ENCODE measurements at places on chromosomes 16 and 17.
A peak's percentile ranks its signal among the peaks of the same experiment; 100 is the strongest.

DNA sequence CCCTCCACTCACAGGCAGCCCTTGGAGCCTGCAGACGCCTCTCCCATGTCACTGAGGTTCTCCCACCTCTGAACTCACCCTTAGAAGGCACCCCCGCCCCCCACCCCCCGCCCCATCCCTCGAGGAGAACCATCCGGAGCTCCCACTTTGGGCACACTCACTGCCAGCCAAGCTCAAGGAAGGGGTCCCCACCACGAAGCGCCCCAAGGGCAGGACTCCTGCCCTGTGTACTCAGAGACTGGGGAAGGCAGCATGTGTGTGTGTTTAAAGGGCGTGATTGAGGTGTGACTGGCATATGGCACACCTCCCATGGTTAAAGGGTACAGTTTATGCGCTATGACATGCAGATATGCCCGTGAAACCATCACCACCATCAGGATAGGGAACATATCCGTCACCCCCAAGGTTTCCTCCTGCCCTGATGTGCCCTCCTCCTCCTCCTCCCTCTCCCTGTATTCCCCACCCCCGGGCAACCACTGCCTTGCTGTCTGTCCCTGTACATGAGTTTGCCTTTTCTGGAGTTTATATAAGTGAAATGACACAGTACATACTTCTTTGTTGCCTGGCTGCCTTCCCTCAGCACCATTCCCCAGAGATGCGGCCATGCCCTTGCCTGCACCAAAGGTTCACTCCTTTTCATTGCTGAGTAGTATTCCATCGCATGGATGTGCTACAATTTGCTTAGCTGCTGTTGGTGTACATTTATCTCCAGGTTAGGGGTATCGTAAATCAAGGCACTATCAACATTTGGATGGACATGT is 14.0 kb upstream of the RBFOX3 start:
- DNase-seq, result peak; percentile 6

DNA sequence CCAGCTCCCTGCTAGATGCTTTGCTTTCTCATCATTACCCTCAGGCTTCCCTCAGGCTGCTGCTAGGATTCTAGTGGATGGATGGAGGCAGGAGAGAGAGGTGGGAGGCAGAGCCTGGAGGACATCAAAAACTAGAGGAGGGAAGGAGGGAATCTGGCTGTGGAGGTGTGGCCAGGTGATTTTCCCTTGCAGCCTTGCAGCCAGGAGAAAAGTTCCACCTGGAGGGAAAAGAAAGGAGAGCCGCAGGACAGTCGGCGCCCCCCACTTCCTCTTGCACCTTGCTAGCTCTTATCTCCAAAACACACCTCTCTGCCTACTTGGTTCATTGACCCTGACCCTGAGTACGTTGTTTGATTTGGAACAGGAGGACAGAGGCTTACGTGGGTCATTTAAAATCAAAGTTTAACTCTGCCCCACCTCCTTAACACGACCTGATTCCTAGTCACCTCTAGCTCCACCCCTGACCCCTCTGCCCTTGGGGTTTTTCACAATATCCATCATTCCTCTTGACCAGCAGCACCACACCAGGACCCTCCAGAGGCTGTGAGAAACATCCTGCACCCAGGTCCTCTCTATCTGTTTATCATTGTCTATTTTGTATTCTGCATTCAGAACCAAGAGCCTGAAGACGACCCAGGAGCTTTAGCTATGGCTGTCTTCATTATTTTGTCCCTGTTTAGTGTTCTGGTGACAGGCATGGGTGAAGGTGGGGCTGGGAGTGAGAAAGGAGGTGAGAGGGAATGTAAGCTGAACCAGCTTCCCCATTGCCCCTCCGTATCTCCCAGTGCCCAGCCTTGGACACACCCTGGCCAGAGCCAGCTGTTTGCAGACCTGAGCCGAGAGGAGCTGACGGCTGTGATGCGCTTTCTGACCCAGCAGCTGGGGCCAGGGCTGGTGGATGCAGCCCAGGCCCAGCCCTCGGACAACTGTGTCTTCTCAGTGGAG is 15.9 kb downstream of the AOC3 start:
- DNase-seq, result no peak

- no peak for DNase-seq
Observed at GRCh38 chr16:77331802-77332586, 102.8 kb downstream of the ADAMTS18 start.

GRCh38 chr17:31646642-31647041 is 212.4 kb downstream of the COPRS start:
- no peak for DNase-seq

- no peak for DNase-seq
Observed at GRCh38 chr17:48541577-48542113, 3.3 kb downstream of the HOXB2 start.

DNA sequence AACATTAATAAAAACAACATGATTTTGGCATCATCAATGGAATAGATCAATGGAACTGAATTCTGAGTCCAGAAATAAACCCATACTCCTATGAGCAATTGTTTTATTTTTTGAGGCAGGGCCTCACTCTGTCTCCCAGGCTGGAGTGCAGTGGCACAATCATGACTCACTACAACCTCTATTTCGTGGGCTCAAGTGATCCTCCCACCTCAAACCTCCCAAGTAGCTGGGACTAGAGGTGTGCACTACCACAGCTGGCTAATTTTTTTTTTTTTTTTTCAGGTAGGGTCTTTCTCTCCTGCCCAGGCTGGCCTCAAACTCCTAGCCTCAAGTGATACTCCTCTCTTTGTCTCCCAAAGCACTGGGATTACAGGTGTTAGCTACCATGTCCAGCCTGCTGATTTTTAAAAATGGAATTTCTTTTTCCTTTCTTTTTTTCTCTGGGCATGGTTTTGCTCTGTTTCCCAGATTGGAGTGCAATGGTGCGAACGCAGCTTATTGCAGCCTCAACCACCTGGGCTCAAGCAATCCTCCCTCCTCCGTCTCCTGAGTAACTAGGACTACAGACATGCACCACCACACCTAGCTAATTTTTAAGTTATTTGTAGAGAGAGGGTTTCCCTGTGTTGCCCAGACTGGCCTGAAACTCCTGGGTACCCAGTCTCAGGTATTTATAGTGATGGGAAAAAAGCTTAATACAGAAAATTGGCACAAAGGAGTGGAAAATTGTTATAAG is 7.3 kb upstream of the PRDM7 start:
- no peak for DNase-seq
